Activated effector memory CD4-positive, alpha-beta T cell treated with Interleukin-2 at 50 U/mL for 16 hours (primary cell): ENCODE measurements at places on chromosomes 11 and 22.

GRCh38 chr11:59154610-59155009, 12.0 kb downstream of the FAM111A start:
- no peak for DNase-seq

- no peak for DNase-seq
Measured at GRCh38 chr11:119729951-119730613, 1.1 kb upstream of the NECTIN1 start.

DNA sequence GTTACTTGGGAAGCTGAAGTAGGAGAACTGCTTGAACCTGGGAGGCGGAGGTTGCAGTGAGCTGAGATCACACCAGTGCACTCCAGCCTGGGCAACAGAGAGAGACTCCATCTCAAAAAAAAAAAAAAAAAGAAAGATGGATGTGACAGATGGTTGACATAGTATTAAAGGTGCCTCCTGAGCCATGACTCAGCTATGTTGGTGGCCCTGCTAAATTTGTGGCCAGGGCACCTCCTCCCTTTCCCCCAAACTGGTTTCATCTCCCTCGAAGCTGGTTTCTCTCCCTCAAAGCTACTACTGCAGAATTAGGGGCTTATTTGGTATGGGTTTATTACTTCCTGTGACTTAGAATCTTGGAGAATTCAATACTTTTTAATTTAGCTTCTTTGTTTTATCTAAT, 31.5 kb downstream of the SDHD start:
- DNase-seq: no peak

DNA sequence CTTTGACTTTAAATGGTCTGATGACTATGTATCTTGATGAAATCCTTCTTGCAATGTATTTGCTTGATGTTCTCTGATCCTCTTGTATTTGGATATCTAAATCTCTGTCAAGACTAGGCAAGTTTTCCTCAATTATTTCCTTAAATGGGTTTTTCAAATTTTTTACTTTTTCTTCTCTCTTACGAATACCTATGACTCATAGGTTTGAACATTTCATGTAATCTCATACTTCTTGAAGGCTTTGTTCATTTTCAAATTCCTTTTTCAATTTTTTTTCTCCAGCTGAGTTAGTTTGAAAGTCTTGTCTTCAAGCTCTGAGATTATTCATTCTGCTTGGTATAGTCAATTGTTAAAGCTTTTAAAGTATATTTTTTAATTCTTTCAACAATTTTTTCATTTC, 13.1 kb downstream of the OR10W1 start:
- DNase-seq: no peak

GRCh38 chr11:68140496-68141245, 19.5 kb upstream of the CHKA start:
- no peak for DNase-seq

DNA sequence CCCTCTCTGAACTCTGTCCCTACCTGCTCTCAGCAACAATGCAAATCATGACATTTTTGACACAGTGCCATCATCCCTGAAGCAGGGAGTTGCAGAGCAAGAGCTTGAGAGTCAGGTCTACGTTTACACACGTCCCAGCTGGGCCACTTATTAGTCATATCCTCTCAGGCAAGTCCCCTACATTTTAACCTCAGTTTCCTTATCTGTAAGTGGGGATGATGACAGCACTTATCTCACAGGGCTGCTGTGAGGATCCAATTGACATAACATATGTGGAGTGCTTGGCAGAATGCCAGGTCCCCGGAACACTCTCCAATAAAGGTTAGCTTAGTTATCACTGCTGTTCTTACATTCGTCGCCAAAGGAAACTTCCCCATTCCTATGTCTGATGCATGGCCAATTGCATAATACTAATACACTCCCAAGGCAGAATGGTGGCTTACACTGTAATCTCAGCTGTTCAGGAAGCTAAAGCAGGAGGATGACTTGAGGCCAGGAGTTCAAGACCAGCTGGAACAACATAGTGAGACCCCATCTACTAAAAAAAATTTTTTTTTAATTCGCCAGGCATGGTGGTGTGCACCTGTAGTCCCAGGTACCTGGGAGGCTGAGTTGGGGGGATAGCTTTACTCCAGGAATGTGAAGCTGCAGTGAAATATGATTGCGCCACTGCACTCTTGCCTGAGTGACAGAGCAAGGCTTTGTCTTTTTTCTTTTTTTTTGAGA, 16.6 kb downstream of the ASCC2 start:
- DNase-seq: no peak

- DNase-seq: no peak
Measured at GRCh38 chr11:75246006-75246670, 5.6 kb downstream of the TPBGL start.

GRCh38 chr22:23437779-23438178, 142.3 kb downstream of the IGLL1 start:
- no peak for DNase-seq

GRCh38 chr11:119206511-119207414, 624 bp downstream of the CBL start:
- DNase-seq: peak; percentile 40

DNA sequence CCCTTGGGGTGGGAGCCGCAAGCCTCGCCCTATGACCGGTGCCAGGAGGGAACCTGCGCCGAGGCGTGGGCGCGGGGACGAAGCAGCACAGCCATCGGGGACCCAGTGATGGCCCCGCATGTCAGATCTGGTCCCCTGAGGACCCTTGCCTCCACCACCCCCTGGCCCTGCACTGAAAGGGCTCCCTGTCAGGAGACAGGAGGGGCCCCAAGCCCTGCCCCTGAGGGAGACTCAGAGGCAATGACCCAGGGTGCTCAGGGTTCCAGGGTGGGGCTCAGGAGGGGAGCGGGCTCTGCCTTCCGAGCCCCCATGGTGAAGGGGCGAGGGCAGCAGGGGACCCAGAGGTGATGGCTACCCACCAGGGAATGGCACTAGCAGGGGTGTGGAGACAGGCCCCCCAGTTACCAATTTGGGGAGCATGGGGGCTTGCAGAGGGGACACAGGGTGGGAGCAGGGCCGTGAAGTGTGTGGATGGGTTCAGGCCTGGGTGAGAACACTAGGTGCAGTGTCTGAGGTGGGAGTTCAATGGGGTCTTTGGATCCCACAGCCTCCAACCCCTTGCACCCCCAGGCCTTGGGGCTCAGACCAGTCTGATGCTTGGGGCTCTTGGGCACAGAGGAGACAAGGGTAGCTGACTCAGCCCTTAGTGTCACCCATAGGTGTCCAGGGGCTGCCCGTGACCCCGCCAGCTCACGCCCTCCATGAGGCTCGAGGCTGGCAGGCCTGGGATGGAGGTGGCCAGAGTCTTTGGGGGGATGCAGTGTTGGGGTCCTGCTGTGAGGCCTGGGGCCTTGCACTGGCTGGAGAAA, 499 bp downstream of the LRRC56 start:
- DNase-seq: no peak

GRCh38 chr11:73750228-73750627, 10.6 kb downstream of the RAB6A start:
- DNase-seq: no peak
